ENCODE measurements at places on chromosomes 6 and 20.

GRCh38 chr6:37538107-37538506 is 38.4 kb upstream of the CCDC167 start:
- DNase-seq = no peak

DNA sequence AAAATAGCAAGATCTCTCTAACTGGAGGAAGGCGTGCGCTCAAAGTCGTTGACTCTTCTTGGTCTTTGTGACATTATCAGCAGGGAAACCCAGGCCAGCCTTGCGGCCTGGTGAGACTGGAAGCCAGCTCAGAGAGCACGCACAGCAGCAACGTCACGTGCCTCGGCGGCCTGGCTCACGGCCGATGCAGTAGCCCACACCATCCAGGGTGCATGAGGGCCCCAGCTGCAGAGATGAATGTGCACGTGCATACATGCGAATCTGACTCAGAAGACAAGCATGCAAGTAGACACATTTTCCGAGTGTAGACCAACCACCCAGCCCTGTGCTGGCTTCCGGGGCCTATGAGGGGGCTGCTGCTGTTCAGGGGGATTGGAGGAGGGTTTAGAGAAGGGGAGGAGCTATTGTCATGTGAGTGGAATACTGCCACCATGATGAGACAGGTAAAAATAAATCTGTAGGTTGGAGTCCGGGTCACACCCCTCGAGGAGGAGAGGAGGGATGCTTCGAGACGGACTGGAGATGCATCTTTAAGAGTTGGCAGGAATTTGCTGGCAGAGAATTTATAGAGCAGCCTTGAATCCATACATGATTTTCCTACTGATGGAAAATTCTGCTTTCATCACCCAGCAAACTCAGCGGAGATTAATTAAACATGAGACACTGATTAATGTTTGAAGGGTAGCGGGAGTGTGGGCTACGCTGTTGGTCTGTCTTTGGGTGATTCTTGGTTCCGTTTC is 388.2 kb downstream of the CDH4 start:
- DNase-seq = no peak

DNA sequence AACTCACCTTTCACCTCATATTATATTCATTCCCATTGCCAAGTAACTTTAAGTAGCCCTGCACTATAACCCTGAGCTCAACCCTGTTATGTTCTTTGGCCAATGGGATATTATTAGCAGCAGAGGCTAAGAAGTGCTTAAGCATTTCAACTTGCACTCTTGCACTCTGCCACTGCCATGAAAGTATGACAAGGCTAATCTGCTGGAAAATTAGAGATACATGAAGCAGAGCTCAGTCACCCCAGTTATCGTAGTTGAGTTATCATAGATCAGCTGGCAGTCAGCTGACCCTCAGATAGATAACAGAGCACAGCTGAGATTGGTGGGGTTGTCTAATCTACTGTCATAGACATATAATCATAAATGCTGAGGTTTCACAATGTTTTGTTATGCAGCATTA is 209.4 kb upstream of the RUNX2 start:
- DNase-seq = no peak

- no peak for DNase-seq
Measured at GRCh38 chr6:97423190-97423589, 140.2 kb upstream of the MMS22L start.

DNA sequence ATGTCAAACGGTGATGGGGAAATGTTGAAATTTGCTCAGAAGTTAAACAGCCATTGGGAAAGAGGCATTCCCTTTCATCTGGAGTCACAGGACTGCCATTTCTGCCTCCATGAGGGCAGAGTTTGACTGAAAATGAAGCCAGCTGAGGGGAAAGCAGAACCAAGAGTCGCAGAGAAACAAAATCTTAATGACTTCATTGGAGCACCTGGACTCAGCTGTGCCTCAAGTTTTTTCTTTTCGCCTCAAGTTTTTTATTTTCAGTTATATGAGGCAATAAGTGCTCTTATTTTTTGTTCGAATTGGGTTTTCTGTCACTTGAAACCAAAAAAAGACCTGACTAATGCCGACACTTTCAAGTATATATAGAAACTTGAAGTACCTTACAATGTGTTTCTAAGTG is 161.3 kb downstream of the PKHD1 start:
- DNase-seq = no peak

- DNase-seq = no peak
Measured at GRCh38 chr6:110676396-110676795, 138.9 kb downstream of the CDK19 start.

GRCh38 chr20:11445891-11446290 is 471.8 kb upstream of the BTBD3 start:
- no peak for DNase-seq

DNA sequence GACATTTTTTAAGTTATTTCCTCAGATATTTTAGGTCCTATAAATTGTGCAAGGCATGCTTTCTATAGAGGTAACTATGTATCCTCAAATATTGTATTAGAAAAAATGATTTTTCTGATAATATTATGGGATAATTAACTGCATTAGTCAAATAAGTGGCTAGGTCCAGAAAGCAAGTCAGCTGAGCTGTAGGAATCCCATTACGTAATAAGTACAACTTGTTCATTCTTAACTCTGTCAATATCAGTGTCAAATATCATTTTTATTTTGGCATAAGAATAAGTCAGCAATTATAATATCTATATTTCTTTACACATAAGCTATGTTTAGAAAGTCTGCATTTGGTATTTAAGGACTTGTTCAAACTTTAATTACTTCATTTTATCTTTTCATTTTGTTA is 830.9 kb upstream of the GJE1 start:
- no peak for DNase-seq
